ENCODE measurements at places on chromosomes 7 and 10. TPM values are rescaled to one million over a fixed set of nuclear protein-coding genes. Genes with fewer than 3 reads are reported as not detected.

Gene SPDYE1
- not detected for total RNA-seq

Gene GFRA1
- total RNA-seq: 0.68 TPM

Gene PLAU
- total RNA-seq: 34.6 TPM

Gene UTF1
- not detected for total RNA-seq

Gene C10orf143
- total RNA-seq: 3.2 TPM

Gene APBB1IP
- 8.4 TPM for total RNA-seq

Gene HOXA6
- total RNA-seq: not detected

Gene CYP3A7
- total RNA-seq: not detected

Gene TAS2R3
- 0.54 TPM for total RNA-seq

Gene FKBP9
- total RNA-seq: 178 TPM

Data from cardiac ventricle fibroblast (primary cell).